Hematopoietic multipotent progenitor cell treated with erythropoietin and hydrocortisone succinate and interleukin-3 and kit ligand, for 8 days (in vitro differentiated cells): ENCODE measurements at places on chromosomes 3 and 15.

GRCh38 chr15:84766461-84767035 is 18.2 kb downstream of the ZNF592 start:
- peak; percentile 65 for DNase-seq

DNA sequence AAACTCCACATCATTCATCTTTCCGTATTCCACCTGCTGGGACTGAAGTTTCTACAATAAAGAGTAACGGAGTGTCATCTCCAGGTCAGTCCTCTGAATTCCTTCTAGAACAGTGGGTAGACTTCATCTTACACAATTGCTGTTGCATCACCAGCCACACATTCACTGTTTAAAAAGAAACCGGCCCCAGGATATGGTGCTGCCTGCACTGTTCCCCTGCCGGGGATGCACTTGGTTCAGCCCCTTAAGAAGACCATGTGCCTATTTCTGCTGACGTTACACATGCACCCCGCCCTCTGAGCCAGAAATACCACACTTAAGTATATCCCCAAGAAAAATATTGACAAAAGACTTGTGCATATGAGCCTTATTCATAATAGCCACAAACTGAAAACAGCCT is 233.4 kb downstream of the FEZF2 start:
- DNase-seq = no peak

- DNase-seq = peak; percentile 74
Observed at GRCh38 chr3:114904633-114905032, 242.5 kb downstream of the ZBTB20 start.

DNA sequence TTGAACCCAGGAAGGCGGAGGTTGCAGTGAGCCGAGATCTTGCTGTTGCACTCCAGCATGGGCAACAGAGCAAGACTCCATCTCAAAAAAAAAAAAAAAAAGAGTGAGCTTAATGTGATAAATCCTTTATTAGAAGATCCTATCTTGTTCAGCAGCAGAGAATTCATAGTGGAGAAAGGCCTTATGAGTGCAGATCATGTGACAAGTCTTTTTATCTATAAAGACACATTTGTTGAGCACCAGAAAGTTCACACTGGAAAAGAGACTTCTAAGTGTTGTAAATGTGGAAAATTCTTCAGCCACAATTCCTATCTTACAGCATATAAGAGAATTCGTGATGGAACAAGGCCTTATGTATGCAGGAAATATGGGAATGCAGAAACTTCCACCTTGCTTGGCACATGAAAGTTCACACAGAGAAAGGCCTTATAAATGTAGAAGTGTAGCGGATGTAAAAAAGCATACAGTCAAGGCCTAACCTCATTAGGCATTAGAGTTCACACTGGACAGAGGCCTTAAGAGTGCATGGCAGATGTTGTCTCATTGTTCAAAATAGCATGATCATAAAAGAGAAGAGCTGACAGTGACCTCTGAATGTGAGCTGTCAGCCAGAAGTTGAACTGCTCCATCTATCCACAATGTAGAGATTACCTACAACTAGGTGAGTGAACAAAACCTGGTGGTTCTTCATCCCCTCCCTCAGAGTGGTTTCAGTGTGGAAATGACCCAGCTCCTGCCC is 16.7 kb downstream of the ADAM10 start:
- peak; percentile 63 for DNase-seq

DNA sequence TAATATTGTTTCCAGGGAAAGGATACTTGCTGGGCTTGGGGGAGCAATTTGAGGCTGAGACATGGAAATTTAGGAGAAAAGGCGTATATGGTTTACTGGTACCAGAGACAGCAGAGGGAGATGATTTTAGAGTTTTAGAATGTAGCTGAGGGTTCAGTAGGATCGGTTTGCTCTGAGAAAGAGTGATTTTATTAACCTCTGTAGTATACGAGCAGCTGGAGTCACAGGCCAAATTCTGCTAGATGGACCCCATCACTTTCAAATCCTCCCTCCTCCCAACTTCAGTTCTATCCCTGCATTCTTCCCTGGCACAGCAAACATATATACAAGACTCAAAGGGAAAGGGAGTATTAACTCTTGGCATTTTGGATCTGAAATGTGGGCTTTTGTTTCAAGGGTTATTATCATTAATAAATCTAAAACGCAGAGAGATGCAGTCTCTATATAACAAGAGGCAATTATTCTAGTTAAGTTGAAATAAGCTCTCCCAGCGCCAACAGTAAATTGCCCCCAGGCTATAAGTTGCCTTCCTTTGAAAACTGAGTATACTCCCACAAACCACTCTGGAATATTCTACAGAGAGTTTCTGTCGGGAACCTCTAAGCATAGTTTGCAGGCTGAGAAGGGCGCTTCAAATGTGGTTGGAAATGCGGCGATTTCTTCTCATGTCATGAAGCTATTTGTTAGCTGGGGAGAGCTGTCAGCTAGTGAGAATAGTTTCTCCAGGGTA is 5.4 kb downstream of the CRABP1 start:
- DNase-seq = no peak

DNA sequence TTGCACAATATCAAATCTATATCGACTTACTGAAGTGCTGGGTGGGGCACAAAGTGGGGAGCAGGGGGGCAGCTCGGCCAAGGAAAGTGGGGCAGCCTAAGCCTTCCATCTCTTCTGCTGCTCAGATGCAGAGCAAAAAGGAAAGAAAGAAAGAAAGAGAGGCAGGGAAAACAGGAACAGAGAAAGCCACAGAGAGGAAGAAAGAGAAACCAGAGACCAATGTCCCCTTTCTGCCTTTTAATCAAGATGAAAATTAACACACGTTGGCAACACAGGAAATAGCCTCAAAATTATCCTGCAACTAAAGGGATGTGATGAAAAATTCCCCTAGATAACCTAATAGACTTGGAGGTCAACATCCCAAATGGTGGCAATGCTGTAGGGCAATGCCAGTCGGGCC is 72.2 kb upstream of the RAD18 start:
- DNase-seq = no peak

DNA sequence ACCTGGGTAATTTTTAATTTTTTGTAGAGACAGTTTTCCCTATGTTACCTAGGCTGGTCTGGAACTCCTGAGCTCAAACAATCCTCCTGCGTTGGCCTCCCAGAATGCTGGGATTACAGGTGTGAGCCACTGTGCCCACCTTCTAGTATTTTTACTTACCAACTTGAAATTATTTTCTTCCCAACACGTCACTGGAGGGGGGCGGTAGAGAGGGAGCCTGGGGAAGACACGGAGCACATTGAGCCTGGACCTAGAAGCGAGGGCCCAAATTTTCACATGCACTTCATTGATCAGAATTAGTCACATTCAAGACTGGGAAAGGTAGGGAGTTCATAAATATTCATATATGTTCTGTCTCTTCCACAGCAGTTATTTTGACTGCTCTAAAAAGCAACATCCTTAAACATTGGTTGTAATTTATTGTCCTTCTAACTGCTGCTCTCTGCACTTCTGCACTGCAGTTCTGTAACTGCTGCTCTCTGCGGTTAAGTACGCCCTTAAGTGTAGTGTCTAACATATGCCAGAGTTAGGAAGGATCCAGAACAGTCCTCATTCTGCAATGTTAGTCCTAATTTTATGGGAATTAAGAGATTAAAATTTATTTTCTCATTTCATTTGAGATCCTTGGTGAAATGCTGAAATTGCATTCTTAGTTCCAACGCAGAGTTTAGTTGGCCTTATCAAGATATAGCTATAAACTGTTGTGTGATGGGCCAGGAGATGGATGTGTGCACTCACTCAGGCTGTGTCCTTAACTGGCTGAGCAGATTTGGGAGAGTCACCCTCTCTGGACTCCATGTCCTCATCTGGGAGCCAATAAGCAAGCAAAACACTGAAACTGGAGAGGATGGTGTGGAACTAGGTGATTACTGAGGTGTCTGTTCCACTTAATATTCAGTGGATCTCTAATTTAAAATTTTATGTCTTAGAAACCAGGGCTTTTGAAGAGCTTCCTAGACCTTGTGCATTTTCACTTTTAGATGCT is 98.2 kb downstream of the STRIT1 start:
- DNase-seq = no peak

GRCh38 chr15:33584797-33585196 is 274.0 kb downstream of the RYR3 start:
- no peak for DNase-seq

DNA sequence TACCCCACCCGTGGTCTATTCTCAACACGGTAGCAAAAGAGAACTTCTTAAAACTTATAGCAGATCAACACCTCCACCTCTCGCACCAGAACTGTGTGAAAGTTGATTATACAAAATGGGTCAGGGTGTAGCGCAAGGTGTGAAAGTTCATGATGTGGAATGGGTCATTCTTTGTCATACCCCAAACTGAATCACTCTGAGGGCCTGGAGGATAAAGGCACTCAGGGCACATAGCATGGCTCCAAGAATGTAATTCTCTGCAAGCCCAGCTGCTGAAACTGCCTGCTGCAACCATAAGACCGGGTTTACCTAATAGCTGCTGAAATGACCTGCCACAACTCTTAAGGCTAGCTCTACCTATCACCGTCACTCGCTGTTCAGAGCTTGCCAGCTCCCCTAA is 70.0 kb downstream of the FOXP1 start:
- no peak for DNase-seq

GRCh38 chr3:56919797-56920195 is 118.0 kb upstream of the ARHGEF3 start:
- no peak for DNase-seq

- no peak for DNase-seq
Observed at GRCh38 chr3:53842436-53843194, 3.6 kb downstream of the CHDH start.
